ENCODE measurements at places on chromosomes 11 and 22.

GRCh38 chr22:46464701-46465344 lies 72.6 kb downstream of the CELSR1 start:
- no peak for DNase-seq

DNA sequence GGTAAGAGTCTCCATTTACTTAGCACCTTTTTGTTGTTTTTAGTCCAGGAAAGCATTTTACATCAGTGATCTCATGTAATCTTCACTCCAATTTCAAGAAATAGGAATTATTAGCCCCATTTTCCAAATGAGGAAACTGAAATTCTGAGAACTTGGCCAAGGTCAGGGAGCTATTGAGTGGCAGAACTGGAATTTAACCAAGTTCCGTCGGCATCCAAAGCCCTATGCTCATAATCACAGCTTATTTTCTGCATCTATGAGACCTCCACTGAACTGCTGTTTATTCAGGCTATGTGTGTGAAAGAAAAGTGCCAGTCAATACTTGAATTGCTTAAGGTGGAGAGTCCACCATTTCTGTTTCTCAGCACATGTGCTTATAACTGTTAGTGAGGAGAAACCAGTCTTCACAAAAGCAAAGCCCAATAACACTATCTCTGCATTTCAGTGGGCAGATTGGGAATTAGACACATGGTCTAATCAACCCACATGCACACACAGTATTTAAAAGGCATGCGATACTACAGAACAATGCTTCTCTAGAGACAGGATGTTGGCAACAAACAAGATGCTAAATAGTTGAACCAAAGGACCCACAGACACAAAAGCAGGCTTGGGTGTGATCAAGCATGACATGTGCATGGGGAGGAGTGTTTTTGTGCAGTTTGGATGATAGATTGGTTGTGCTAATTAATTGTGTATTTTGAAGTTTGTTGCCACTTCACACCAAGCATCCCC lies 780.6 kb downstream of the OPCML start:
- DNase-seq, result no peak

DNA sequence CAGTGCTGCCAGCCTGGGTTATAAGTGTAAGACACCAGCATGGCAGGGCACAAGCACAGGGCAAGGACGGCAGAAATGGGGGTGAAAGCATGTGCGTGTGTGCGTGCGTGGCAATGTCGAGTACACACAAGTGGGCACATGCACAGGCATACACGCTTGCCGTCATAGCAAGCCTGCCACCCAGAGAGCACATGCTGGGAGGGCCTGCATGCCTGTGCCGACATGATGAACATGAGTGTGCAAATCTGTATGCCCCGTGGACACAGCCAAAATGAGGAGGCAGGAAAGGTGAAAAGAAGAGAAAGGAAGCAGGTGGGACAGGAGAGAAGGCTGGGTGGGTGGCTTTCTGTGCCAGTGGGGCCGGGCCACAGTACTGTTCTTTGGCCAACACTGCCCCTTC lies 62.9 kb downstream of the NECTIN1 start:
- no peak for DNase-seq

DNA sequence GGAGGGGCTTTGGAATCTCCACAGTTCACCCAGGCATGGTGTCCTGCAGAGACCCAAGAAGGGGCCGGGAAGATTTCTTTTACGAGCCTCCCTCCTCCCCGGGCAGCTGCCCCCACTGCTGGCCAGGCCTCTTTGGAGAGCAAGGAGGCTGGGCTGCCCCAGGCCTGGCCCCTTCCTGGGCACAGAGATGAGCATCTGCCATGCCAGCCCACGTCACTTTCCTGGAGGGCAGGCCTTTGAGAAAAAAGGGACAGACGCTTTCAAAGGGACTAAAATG lies 60.5 kb upstream of the FGF3 start:
- no peak for DNase-seq

DNA sequence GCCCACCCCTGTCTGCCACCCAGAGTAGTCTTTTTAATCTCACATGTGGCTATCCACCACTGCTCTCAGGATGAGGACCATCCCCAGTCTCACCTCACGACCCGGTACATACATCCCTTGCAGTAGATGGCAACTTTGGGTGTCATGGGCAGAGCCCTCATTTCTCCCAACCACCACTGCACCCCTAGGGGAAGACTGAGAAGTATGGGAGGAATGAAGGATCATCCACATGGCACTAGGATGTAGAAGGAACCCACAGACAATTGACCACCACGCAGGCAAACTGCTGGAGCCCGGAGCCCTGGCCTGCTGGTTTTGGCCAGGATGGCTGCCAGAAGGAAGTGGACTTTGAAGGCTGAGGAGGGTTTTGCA lies 1.9 kb upstream of the SCARF2 start:
- DNase-seq, result no peak

DNA sequence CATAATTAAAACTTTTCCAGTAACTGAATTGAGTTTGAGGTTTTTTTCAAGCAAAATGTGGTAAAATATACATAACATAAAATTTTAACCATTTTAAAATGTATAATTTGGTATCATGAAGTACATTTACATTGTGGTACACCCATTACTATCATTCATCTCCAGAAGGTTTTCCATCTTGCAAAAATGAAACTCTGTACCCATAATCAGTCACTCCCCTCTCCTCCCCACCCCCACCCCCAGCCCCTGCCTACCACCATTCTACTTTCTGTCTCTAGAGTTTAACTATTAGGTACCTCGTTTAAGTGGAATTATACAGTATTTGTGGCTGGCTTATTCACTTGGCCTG lies 63.7 kb downstream of the MICAL2 start:
- no peak for DNase-seq

DNA sequence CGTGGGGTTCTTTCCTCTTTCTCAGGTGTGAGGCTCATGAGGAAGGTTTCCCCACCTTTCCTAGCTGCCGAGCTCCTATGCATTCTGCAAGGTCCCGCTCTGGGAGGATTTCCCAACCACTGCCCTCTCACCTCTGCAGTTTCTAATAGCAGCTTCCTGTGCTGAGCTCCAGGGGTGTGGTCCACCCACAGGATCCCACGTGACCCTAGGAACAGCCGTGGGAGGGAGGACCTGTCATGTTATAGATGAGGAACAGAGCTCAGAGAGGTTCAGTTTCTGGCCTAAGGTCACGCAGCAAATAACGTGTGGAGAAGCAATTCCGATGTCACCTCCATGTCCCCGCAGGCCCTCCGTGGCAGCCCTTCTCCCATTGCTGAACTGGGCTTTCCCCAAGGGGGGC lies 38.5 kb downstream of the FLRT1 start:
- no peak for DNase-seq

- DNase-seq, result peak; percentile 55
Observed at GRCh38 chr11:124402326-124402922, 3.6 kb upstream of the OR8B3 start.

- no peak for DNase-seq
Observed at GRCh38 chr11:117643606-117644300, 153.3 kb downstream of the DSCAML1 start.

GRCh38 chr22:26161746-26162145 lies 7.5 kb upstream of the SEZ6L start:
- DNase-seq, result no peak

- DNase-seq, result peak; percentile 35
Observed at GRCh38 chr11:28343304-28344233, 235.4 kb downstream of the METTL15 start.

DNA sequence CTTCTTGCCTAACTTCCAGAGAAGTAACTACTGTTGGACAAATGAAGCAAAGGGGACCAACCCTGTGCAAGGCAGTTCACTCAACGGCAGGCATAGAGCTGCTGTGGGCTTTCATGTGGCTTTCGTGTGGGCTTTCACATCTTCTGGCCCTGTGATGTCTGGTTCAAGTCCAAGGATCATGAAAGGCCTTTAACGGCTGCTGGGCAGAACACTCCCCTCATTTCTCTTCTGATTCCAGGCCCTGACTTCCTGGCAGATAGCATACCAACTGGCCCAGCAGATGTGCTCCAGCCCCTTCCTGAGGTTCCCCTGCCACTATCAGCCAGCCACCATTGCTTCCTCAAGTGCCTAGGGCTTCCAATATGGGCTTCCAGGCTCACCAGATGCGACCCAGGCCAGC lies 28.7 kb upstream of the CTR9 start:
- DNase-seq, result no peak

DNA sequence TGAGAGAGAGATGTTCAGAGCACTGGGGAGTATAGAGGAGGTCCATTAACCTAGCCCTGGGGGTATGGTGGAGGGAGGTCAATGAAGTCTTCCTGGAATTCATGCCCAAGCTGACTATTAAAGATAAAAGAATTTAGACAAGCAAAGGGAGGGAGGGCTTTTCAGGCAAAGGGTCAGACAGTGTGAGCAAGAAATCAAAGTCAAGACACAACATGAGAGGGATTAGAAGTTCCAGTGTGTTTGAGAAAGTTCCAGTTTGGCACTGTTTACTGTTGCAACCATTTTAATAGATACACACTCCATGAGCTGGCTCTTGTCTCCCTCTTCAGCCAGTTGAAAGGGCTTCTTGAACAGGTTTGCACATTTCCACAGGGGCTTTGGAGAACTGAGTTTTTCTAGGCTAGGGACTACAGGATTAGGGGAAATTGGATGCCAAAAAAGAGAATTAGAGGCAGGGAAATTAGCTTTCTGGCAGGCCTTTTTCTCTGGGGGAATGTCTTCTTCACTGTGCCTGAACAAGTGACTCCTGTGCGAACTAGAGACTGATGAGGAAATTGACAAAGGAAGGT lies 14.7 kb upstream of the NNMT start:
- DNase-seq, result no peak

GRCh38 chr11:58654908-58655296 lies 32.4 kb downstream of the CNTF start:
- no peak for DNase-seq

- DNase-seq, result no peak
Observed at GRCh38 chr11:47148903-47149531, 27.7 kb downstream of the ARFGAP2 start.

DNA sequence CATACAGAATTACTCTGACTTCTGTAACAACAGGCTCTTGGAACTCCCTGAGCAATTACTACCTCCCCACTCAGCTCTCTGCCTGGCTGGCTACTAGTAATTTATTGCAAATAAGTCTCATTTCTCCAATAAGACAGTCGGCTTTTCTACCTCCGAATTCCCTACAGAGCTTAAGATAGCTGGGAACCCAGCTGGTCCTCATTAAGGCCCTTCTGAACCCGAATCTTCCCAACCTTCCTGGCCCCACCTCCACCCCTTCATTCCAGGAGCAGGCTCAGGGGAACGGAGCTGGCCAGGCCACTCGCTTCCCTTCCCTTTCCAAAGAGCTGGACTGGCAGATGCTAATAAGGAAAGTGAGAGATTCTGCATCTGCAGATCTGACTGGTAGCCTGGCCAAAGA lies 21.6 kb downstream of the TMPRSS5 start:
- no peak for DNase-seq

- no peak for DNase-seq
Observed at GRCh38 chr22:22940961-22941605, 53.5 kb downstream of the IGLL5 start.

GRCh38 chr22:45077826-45078334 lies 68.1 kb upstream of the PHF21B start:
- no peak for DNase-seq

GRCh38 chr11:12289667-12290476 lies 87.5 kb upstream of the PARVA start:
- no peak for DNase-seq

- no peak for DNase-seq
Observed at GRCh38 chr11:108511851-108512474, 13.8 kb upstream of the POGLUT3 start.

- DNase-seq, result no peak
Observed at GRCh38 chr11:87280143-87280542, 242.4 kb downstream of the TMEM135 start.

- no peak for DNase-seq
Observed at GRCh38 chr11:65489035-65489705, 9.7 kb upstream of the MALAT1 start.

GRCh38 chr11:83057721-83058120 lies 14.0 kb downstream of the RAB30 start:
- DNase-seq, result no peak

DNA sequence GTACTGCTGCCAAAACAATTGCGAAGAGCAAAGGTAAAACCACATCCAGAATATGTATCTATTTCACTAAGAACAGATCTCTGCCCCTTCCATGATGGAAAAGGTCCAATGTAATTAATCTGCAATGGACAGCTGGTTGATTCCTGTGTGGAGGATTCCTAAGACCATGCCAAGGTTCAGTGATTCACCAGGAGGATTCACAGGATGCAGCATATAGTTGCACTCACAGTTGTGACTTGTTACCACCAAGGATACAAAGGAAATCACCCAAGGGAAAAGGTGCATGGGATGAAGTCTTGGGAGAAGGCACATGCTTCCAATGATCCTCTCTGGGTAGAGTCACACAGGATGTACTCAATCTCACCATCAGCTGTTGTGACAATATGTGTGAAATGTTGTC lies 35.1 kb upstream of the CUL5 start:
- DNase-seq, result no peak

DNA sequence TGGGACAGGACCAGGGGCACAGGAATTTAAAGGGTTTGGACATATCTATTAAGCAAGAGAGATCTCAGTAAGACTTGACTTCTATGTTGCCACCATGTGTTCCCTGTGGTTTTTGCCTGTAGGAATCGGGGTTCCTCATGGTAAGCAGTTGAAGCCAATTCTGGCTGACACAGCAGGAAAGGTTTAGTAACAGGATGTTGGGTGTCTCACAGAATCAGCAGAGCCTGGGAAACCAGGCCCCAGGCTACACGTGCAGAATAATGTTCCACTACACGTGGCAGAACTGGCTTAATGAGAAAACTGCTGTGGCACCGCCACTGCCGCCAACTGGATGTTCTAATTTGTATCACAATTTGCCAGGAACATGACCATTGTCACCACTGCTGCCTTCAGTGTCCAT lies 264.6 kb upstream of the PLET1 start:
- no peak for DNase-seq

DNA sequence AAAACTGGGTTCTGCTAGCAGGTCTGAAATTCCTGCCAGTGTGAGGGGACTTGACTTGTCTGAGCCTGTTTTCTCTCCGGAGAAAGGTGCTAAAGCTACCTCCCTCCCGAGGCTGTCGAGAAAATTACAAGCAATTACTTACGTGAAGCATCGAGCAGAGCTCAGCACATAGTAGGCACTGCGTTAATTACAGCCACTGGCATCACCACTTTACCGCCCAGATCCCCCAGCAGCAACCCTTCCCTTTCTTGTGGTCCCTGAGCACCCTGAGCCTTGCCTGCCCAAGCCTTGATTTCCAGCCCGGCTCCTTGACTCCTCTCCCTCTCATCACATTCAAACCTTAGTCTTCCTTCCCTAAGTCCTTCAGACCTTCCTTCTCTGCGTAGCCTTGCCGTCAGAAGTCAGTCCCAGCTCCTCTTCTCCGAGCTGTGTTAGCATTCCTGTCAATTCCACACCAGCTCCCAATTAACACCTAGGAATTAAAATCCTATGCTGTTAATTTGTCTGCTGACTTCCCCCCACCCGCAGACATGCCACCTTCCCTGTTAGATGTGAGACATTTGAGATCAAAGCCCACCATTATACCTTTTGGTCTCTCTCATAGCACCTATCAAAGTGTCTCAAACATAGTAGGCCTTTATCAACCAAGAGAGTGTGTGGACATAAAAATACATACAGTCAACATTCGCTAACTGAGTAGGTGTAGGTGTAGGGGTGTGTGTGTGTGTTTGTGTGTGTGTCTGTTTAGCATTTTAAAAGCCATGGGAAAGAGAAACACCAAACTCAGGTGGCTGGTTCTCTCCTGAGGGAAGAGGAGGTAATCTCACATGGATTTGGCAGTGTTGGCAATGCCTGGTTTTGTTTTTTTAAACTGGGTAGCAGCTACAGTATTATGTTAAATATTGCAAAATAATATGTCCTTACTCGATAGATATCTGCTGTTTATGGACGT lies 2.8 kb upstream of the KCNJ5 start:
- no peak for DNase-seq

GRCh38 chr11:129390303-129390821 lies 14.7 kb downstream of the BARX2 start:
- no peak for DNase-seq

GRCh38 chr22:49449377-49449776 lies 378.3 kb downstream of the BRD1 start:
- no peak for DNase-seq
